ENCODE measurements at places on chromosomes 7 and 10.
A peak's percentile ranks its signal among the peaks of the same experiment; 100 is the strongest.

- peak; percentile 41 for ATAC-seq
These were observed 139.7 kb downstream of the TMEM26 start for GRCh38 chr10:61313460-61313859.

DNA sequence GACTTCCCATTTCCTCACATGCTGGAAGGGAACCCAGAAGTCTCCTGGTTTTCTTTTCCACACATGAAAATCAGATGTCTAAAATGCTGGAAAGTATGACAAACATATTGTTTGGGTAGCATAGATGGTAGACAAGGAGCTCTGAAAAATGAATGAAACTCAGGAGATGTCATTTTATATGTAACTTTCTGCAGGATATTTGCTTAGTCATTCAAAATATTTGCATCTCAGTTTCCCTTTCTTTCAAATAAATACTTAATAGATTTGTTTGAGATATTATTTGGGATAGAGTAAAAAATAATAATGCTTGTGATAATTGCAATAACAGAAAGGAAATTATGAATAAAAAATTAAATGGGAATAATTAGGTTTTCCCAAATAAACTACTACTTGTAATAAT is 298.9 kb upstream of the ADARB2 start:
- no peak for ATAC-seq

DNA sequence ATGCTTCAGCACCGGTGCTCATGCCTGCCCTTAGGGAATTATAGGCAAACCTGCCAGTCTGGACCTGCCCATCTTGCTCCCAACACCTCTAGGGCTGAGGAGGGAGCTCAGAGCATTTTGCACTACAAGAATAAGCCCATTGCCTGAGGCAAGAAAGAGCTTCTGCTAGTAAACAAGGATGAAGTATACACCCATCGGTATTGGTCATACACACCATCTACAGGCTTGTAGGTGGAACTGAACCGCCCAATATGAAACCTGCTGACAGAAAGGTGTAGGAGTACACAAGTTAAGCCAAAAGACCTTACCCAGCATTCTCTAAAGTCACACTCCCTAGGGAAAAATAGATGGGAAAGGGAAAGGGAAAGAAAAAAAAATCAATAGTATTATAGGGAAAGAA is 957.0 kb upstream of the LRRTM3 start:
- ATAC-seq = no peak

GRCh38 chr7:22995011-22995410 is 18.9 kb downstream of the HYCC1 start:
- no peak for ATAC-seq

- peak; percentile 84 for ATAC-seq
These were observed 253.9 kb upstream of the FZD8 start for GRCh38 chr10:35896001-35896400.

DNA sequence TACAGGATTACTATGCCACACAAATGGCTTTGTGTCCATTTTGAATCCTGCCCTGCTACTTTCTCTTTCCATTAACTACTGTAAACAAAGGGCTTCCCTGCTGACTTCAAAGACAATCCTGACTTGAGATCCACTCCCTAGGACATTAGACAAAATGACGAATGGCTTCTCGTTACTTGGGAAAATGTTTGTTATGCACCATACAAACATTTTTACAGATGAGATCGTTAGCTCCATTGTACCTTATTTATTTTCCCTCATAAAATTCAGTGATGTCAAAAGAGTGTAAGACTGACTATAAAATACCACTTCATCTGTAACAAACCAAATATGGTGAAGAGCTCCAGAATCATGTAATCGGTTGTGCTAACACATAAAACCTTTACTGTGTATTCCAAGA is 121.8 kb downstream of the CD36 start:
- ATAC-seq = no peak

GRCh38 chr10:87850742-87851205 is 12.6 kb downstream of the KLLN start:
- peak; percentile 96 for ATAC-seq

- no peak for ATAC-seq
These were observed 159.0 kb downstream of the ELFN1 start for GRCh38 chr7:1829111-1829510.

DNA sequence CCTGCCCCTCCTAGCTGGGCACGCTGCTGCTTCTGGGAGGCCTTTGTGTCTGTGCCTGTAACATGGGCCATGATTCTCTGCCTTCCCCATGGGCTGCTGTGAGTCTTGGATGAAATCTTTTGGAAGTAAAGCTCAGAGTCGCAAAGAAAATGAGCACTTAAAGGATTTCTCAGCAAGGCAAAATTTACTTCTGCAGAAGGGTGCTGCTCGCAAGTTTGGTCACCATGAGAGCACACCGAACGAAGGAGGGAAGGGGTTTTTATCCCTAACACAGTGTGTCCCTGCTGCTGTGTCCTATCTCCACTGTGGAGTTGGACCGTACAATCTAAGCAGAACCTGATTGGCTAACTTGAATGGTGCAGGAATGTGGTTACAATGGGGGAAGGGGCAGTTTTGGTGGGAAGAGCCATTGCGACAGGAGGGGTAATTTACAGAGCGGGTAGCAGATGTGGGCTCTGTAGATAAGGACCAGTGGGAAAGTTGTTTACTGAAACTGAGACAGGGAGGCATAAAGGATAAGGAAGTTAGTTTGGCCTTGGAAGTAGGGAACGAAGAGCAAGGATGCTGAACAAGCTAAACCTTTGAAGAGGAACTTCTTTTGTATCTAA is 57.5 kb downstream of the FANK1 start:
- no peak for ATAC-seq

DNA sequence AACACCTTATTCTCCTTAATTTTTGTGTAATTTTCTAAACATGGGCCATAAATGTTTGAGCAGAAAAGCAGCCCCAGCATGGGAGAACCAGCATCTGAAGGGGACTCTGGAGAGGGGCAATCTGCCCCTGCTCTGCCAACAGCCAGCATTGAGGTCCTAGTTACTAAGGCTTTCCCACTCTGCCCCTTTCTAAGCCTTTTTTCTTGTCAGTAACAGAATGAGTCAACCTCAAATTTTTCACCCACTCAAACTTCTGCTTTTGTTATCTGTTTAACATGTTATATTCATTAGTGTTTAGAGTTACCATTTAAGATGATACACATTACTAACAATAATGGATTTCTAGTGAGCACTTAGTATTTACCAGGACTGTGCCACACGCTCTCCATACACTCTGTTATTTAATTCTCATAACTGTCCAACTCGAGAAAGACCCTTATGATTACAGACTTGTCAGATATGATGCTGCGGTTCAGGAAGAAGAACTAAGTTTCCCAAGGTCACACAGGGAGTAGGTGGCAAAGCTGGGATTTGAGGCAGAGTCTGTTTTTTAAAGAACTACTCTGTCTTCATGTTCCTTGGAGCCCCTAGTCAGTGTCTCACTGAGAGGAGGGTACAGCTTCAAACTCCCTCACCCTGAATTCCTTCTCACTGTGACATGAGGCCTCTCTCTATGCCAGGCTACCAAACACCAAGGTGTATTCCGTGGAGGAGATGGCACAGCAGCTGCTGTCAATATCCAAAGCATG is 19.9 kb upstream of the GPAM start:
- ATAC-seq = no peak

DNA sequence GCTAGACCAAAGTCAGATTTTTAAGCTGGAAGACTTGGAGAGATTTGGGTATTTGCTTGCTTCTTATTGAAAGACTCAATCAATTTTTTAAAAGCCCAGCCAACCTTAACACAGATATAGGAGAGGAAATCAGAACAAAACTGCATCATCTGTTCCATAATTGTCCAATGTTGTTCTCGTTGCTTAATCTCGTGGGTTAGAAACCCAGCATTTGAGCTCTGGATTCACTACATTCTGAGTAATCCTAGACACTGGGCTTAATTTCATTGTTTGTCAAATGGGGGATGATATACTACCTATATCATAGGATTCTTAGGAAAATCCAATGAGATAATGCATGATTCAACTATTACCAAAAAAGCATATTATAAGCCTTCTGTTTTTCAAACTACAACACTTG is 48.9 kb downstream of the CALD1 start:
- ATAC-seq = no peak

- ATAC-seq = no peak
These were observed 36.7 kb upstream of the ABLIM1 start for GRCh38 chr10:114694752-114695151.

GRCh38 chr7:108037140-108037539 is 34.2 kb upstream of the LAMB1 start:
- no peak for ATAC-seq

- no peak for ATAC-seq
These were observed 11.3 kb downstream of the TSPAN14 start for GRCh38 chr10:80465451-80465835.

DNA sequence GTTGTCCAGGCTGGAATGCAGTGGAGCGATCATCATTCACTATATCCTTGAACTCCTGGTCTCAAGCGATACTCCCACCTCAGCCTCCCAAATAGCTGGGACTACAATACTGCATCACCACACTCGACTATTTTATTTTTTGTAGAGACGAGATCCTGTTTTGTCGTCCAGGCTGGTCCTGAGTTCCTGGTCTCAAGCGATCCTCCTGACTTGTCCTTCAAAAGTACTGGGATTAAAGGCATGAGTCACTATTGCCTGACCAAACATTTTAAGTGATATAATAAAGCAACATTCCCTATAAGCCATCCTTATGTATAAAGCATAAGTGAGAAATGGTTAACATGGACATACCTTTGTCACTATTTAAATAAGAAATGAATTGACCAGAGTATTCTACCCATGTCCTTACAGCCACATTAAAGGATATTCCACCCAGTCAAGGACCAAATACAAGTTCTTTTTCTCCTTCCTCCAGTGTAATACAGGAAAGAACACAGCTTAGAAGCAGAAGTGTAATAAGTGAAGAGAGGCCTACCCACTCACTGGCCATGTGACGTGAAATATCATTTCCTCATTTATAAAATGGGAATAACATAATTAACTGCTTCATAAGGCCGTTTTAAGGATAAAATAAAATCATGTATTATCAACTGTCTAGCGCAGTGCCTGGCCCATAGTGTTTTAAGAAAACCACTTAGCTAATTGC is 82.0 kb downstream of the DOCK4 start:
- no peak for ATAC-seq

GRCh38 chr10:64196638-64197315 is 675.6 kb downstream of the REEP3 start:
- no peak for ATAC-seq

GRCh38 chr7:158343936-158344455 is 243.6 kb downstream of the PTPRN2 start:
- ATAC-seq = no peak

- no peak for ATAC-seq
These were observed 225.8 kb upstream of the TCERG1L start for GRCh38 chr10:131537281-131537680.

- ATAC-seq = no peak
These were observed 35.3 kb downstream of the DIP2C start for GRCh38 chr10:653991-654646.

GRCh38 chr7:158008267-158008666 is 579.4 kb downstream of the PTPRN2 start:
- ATAC-seq = no peak

GRCh38 chr7:148395990-148396716 is 194.4 kb upstream of the C7orf33 start:
- peak; percentile 81 for ATAC-seq

DNA sequence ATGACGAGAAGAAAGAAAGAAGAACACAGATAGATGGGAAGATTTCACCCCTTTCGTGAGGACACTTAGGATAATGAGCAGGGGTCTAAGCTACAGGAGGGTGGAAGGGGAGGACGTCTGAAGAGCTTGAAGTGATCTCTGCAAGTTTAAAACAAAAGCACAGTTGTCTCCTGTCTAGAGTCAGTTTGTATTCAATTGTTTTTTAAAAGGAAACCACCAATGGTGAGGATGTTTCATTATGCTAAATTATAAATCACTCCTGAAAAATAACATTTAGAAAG is 85.9 kb downstream of the ADAM12 start:
- ATAC-seq = no peak

GRCh38 chr10:47289921-47290320 is 10.1 kb upstream of the GDF10 start:
- ATAC-seq = no peak

DNA sequence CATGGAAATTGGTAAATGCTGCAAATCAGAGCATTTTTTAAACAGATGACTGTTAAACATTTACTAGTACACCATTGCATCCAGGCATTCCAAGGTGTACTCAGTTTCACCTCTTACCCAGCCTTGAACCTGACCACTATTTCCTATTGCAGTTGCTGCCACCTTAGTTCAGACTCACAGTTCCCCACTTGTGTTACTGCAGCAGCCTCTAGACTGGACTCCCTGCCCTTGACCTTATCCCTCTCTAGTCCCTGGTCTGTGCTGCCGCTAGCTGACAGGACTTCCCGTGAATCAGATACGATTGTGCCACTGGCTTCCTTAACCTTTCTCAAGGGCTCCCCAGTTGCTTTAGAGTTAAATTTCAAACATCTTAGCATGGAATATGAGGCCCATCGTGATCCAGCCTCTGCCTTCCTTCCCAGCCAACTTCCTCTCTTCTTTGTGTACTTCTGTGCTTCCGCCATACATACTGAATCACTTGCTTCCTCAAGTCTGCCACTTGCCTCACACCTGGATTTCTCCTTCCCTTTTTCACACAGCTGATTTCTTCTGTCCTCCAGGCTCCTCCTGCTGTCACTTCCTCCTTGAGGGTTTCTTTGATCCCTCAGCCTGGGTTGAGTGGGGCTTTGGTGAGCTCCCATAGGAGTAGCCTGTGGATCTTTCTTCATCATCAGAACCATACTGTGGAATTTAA is 118.7 kb upstream of the GJD4 start:
- no peak for ATAC-seq

GRCh38 chr7:134619627-134620331 is 26.9 kb upstream of the BPGM start:
- ATAC-seq = peak; percentile 73

DNA sequence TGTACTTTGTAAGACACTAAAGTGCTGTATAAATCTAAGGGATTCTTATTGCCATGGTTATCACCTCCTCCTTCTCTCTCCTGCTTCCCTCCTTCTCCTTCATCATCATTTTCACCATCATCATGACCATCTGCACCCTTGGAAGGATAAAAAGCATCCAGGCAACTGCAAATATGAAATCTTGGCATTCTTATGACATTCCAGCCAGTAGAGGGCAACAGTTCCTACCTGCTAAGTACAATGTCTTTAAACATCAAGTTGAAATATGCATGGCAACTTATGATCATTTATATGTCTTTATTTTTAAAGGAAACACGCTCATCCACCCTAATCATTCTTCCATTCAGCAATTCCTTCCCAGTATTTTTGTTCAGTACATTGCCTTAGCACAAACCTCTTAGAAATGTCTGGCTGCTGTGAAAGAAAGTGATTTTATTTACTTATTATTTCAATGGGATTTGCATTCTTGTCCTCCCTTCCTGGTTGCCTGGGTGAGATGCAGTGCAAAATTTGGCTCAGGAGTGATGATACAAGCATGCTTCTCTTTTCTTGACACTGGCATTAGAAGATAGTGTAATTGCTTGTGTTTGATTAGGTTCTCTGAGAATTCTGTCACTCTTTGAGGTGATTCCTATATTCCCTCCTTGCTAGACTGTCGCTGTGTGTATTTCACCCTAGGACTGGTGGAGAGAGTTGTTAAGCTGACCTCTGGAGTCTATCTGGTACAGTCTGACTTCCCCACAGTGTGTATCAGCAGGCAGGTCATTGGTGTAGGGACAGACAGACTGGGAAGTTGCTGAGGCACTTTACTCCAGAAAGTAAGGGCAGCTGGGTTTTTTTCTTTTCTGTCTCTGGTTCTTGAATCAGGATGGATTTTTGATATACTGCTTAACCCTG is 188.5 kb upstream of the BMPER start:
- ATAC-seq = peak; percentile 83

Data from SK-N-SH treated with all-trans-retinoic acid at 6 μM for 48 hours (cell line).